ENCODE measurements at places on chromosomes 3 and 15. TPM values are rescaled to one million over a fixed set of nuclear protein-coding genes. Genes with fewer than 3 reads are reported as not detected.

Gene OCA2
- 2.4 TPM for polyA plus RNA-seq

Gene PLCL2
- polyA plus RNA-seq: 8.3 TPM

Gene EAF2
- polyA plus RNA-seq: 7.9 TPM

Gene GP5
- polyA plus RNA-seq: 0.57 TPM

Gene ENTPD3
- polyA plus RNA-seq: 0.63 TPM

Gene SLC28A1
- 0.52 TPM for polyA plus RNA-seq

Gene PPARG
- polyA plus RNA-seq: 5.9 TPM
